ENCODE measurements at places on chromosomes 13 and 19.

- no peak for DNase-seq
These were observed 49.8 kb downstream of the VAV1 start for GRCh38 chr19:6822311-6822670.

DNA sequence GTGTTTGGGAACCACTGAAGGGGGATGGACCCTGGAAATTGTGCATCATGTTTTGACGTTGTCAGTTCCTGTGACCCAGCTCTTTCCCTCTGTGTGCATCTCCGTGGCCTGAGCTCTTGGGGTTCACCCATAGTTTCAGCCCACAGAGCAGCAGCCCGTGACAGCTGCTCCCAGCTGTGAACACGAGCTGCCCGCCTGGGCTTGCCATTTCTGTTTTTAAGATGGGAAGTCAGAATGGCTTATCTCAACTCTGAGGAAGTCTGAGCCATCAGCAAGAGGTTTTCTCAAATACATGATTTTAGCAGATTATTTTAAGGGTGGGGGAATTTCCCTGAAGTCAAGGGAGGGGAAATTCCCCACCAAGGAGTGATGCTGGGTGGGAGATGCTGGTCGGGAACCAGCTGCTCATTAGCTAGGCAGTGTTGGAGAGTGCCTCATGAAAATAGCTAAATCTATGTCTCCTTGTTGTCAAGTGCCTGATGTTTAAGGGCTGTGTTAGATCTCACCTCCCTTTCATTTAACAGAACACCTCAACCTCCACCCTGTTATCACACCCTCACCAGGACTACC, 34.8 kb upstream of the C1QTNF9 start:
- peak; percentile 38 for DNase-seq

DNA sequence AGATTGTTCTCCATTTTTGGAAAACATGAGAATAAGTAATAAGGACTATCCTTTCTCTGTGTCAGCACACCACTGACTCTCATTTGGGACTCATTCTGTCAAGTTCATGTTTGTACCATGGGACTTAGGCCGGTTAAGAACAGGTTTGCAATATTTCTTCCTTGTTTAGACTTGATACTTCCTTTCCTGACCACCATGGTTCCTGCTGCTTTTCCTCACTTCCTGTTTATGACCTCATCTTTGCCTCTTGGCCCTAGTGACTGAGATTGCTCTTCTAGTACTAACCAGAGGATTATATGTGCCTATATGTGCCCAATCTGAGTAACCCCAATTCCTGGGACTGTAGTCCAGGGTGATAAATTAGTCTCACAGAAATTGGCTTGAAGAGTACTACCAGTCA, 32.5 kb upstream of the NDFIP2 start:
- peak; percentile 29 for DNase-seq

- peak; percentile 16 for DNase-seq
These were observed 12.6 kb downstream of the LRRC4B start for GRCh38 chr19:50555450-50556281.

DNA sequence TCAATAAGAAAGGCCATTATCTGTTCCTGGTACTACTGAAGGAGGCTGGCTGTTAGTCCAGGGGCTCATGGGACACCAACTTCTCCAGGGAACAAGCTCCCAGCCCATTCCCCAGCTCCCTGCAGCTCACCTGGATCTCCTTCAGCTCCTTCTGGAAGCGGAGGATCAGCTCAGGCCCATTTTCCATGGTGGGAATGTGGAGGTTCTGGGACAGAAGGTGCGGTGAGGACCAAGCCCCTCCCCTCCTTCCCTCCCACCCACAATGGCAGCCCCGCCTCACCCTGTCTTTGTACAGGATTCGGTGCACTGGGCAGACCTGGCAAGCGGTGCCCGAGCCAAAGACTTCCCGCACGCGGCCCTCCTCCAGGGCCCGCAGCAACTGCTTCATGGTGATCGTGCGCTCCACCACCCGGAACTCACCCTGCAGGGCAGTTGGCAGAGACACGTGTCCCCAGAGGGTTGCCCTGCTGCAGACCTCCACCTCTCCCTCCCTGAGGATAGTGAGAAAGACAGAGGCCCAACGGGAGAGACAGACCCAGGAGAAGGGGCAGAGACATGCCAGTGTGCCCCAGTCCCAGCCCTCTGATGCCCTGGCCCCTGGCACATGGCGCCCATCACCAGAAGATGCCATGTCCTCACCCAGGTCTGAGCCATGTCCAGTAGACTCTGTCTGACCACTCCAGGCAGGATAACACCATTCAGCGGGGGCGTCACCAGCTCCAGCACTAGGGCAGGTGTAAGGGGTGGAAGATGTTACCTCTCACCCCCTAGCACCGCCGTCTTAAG, 14.3 kb downstream of the BCAT2 start:
- DNase-seq: no peak

DNA sequence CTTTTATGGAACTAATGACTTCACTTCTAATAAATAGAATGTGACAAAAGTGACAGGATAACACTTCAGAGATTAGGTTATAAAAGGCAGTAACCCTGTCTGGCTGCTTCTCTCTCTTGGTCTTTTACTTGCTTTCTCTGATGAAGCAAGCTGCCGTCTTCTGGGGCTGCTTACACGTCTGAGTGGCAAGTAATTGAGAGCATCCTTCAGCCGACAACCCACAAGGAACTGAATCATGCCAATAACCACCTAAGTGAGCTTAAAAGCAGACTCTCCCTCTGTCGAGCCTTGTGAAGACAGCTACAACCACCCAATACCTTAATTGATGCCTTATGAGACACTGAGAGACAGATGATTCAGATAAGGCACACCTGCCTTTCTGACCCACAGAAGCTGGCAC, 1091.2 kb downstream of the SLITRK1 start:
- no peak for DNase-seq

DNA sequence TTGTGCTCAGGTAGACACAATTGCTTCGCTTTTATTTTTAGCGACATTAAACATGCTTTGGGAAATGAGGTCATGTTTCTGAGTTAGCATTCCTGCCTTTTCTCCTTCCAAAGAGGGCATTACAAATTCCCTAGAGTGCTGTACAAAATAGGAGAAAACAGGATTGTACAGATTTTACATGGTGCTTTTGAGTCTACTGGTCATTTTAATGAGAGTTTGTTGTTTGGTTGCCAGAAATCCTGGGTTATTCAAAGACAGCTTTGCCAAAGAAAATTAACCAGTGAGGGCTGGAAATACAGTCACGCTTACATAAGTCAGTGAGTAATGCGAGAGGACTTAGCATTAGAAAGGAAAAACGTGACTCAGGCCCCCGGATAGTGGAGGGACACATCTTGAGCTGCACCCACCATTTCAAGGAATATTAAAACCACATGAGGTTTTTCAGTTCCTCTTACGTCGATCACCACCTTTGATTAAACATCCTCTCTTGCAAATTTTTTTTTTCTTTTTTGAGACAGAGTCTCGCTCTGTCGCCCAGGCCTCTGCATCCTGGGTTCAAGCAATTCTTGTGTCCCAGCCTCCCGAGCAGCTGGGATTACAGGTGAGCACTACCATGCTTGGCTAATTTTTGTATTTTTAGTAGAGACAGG, 55.4 kb downstream of the SACS start:
- peak; percentile 98 for DNase-seq

- DNase-seq: no peak
These were observed 1120.7 kb downstream of the DIAPH3 start for GRCh38 chr13:59043016-59043415.

- no peak for DNase-seq
These were observed 16.0 kb downstream of the MYO1F start for GRCh38 chr19:8561075-8561764.

GRCh38 chr19:42250666-42251531, 4.0 kb downstream of the ERF start:
- peak; percentile 63 for DNase-seq

DNA sequence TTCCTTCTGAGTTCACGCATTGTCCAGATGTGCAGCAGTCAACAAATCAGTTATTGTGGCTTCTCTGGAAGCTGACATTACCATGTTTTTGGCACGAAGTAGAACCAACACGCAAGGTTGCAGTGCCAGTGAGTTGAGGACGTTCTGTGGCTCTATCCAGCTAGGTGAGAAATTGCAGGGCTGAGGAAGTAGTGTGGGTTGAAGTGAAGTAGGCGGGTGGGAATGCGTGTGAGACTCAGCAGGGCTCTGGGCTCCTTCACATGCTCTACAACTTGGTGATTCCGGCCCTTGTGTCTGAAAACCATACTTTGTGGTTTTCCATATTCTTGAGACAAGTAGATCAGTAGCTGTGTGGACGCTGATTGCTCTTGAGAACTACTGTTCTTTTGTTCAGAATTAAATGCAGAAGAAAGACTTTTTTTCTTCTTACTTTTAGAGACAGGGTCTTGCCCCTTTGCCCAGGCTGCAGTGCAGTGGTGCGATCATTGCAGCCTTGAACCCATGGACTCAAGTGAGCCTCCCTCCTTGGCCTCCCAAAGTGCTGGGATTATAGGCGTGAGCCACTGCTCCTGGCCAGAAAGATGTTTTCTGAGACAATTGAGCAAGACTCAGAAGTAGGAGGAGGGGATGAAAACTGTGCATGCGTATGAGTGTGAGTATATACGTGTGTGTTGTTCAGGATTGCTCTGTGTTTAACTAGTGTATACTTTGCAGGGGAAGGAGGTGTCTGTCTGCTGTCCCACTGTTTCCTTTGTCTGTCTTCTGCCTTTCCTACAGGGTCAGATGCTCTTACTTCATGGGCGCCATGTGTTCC, 46.2 kb downstream of the GATAD2A start:
- DNase-seq: no peak

GRCh38 chr13:94088742-94089141, 390.7 kb downstream of the DCT start:
- no peak for DNase-seq

DNA sequence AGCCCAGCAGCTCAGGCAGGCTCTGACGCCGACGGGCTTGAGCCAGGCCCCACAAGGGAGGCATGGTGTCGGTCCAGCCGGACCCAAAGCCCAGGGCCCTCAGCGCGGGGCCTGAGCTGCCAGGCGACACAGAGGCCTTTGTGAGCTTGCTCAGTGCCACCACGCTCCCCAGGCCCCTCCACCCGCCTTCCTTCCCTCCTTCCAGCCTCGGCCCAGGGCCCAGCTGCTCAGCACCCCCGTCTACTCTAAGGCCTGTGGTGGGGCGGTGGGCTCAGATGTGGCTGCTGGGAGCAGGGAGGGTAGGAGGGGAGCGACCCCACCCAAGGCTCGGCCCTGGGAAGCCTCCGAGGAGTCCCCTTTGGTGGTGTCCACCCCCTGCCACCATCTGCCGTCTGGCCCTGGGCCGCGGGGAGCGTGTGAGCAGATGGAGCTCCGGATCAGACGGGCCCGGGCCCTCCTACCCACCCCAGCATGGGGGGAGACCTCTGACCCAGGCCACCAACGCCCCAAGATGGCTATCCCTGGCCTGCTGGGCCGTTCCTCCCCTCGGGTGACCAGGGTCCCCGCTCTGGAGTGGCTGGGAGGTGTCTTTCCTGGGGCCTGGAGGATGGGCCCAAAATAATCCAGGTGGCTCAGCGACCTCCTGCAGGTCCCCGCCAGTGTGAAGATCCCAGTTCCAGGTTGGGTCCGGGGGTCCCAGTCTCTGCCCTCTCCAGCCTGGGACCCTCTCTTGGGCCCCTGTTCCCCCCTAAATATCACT, 7.8 kb downstream of the ZBTB7A start:
- DNase-seq: no peak

DNA sequence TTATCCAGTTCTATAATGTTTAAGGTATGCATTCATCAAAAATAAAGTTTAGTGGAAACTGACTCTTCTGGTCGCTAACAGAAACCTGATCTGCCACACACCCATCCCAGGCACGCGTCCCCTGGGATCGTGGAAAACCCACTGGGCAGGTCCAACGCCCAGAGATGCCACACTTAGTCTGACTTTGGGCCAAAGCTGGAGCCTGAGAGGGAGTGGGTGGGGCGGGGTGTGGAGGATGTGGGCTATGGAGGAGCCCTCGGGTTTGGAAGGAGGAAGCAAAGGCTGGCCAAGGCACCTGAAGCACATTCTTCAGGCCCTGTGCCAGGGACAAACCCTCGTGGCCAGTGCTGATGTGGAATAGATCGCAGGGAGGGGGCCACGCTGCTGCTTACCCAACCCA, 2.5 kb downstream of the IGFL1 start:
- DNase-seq: no peak

DNA sequence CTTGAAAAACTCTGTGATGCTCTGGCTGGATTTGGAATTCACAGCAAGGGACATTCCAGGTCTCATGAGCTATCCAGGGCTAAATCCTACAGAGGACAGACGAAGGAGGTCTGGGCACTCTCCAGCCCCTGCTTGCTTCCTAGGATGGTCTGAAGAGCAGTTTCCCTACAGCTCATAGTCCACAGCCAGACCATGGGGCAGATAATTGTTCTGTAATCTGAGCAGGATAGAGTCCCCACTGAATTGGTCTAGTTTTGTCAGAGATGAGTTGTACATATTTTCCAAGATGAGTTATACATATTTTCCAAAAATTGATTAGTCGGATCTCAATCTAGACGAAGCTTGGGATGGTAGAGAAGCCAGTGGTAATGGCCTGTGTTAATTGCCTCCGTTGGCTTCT, 75.6 kb downstream of the C13orf42 start:
- DNase-seq: no peak

GRCh38 chr19:19157808-19158207, 12.3 kb downstream of the MEF2B start:
- no peak for DNase-seq

DNA sequence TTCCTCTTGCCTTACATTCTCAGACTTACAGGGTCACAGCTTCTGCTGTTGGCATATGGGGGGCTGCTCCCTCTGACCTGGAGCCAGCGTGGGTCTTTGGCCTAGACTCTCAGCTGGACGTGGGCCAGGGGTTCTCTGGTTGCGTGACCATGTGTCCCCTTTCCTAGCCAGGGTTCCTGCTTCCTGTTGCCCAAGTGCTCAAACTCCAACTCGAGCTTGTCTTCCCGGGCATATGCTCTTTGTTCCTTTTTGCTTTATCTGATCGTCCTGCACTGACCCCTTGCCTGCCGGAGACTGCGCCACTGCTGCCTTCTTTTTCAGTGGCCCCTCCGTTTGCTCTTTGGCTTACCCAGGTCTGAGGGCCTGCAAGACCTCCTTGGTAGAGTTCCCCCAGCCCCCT, 25.3 kb upstream of the GPR183 start:
- DNase-seq: no peak

GRCh38 chr13:77827332-77827731, 91.3 kb downstream of the EDNRB start:
- peak; percentile 34 for DNase-seq

GRCh38 chr13:72617951-72618350, 109.5 kb downstream of the MZT1 start:
- no peak for DNase-seq

GRCh38 chr13:33079960-33080359, 63.7 kb downstream of the KL start:
- no peak for DNase-seq

DNA sequence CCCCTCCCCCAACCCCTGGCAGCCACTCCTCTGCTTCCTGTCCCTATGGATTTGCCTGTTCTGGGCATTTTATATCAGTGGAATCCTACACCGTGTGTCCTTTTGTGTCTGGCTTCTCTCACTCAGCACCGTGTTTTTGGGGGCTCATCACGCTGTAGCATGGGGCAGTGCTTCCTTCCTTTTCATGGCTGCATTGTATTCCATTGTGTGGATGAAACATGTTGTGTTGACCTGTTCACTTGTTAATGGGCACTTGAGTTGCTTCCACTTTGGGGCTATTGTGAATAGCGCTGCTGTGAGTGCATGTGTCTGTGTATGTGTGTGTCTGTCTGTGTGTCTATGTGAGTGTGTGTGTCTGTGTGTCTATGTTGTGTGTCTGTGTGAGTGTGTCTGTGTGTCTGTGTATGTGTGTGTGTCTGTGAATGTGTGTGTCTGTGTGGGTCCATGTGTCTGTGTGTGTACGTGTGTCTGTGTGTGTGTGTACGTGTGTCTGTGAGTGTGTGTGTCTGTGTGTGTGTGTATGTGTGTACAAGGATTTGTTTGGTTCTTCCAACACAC, 57.2 kb downstream of the AP1M1 start:
- DNase-seq: no peak

GRCh38 chr19:41646589-41647204, 19.8 kb upstream of the CEACAM4 start:
- DNase-seq: peak; percentile 22
